Large intestine (tissue), 12 donors: ENCODE measurements at places on chromosomes 11 and 22. TPM values are rescaled to one million over a fixed set of nuclear protein-coding genes. Genes with fewer than 3 reads are reported as not detected.

- H3K27me3 ChIP-seq: peaks cover 17% of the 10 kb centered on the region
- H3K4me1 ChIP-seq: peaks cover 22% of the 10 kb centered on the region
- peak; percentile 57 for DNase-seq
- peak overlapping the region; percentile 87 for H3K27ac ChIP-seq
- H3K36me3 ChIP-seq: no peaks in the 10 kb centered on the region
- peak overlapping the region; percentile 78 for H3K4me3 ChIP-seq
Measured at GRCh38 chr11:10305964-10306918, 1.4 kb downstream of the ADM start.

GRCh38 chr22:45157907-45158306, 5.8 kb upstream of the NUP50 start:
- no peaks in the 10 kb centered on the region for H3K36me3 ChIP-seq
- peak overlapping the region; percentile 89 for H3K27ac ChIP-seq
- no peak for DNase-seq
- H3K4me1 ChIP-seq: peaks cover 13% of the 10 kb centered on the region

Gene BTBD18
- polyA plus RNA-seq: 0.09 TPM

- H3K4me3 ChIP-seq: no peak overlapping the region
- H3K4me1 ChIP-seq: no peaks in the 10 kb centered on the region
- DNase-seq: no peak
- H3K27me3 ChIP-seq: no peaks in the 10 kb centered on the region
Measured at GRCh38 chr11:133693110-133693509, 152.2 kb downstream of the SPATA19 start.

Gene VSIG10L2
- not detected for polyA plus RNA-seq

DNA sequence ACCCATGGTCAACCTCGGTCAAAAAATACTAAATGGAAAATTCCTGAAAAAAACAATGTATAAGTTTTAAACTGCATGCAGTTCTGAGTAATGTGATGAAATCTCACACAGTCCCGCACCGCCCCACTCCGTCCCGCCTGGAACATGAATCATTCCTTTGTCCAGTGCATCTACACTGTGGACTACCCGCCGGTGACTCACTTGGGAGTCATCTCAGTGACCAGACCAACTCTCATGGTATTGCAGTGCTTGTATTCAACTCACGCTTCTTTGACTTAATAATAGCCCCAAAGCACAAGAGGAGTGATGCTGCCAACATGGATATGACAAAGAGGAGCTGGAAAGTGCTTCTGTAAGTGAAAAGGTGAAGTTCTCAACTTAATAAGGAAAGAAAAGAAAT, 48.8 kb downstream of the ARHGAP32 start:
- H3K4me3 ChIP-seq: no peak overlapping the region
- no peak overlapping the region for H3K27ac ChIP-seq
- no peaks in the 10 kb centered on the region for H3K27me3 ChIP-seq
- H3K36me3 ChIP-seq: no peaks in the 10 kb centered on the region

Gene CASP12
- 0.49 TPM for polyA plus RNA-seq

Gene INPP5J
- polyA plus RNA-seq: 15.1 TPM

DNA sequence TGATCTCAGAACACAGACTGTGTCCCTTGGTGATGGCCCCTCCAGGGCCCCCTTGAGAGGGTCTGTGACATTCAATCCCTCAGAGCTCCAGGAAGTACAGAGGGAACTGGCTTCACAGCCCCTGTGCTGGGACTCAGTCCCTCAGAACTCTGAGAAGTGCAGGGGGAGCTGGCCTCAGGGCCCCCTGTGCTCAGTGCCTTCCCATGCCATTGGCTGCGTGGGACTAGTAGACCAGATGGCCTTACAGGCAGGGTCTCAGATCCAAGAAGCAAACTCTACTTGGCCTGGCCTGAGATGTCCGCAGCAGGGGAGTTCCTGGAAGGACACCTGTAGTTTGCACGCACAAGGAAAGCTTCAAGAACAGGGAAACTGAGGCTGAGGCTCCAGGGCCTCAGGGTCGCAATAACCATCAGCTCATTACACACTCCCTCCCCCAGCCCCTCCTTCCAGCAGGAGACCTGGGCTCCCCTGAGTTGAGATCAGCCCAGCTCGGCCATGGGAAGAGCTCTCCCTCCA, 138.4 kb downstream of the BRD1 start:
- DNase-seq: no peak
- H3K4me1 ChIP-seq: no peaks in the 10 kb centered on the region
- H3K27ac ChIP-seq: no peak overlapping the region
- H3K4me3 ChIP-seq: no peak overlapping the region
- H3K36me3 ChIP-seq: no peaks in the 10 kb centered on the region

DNA sequence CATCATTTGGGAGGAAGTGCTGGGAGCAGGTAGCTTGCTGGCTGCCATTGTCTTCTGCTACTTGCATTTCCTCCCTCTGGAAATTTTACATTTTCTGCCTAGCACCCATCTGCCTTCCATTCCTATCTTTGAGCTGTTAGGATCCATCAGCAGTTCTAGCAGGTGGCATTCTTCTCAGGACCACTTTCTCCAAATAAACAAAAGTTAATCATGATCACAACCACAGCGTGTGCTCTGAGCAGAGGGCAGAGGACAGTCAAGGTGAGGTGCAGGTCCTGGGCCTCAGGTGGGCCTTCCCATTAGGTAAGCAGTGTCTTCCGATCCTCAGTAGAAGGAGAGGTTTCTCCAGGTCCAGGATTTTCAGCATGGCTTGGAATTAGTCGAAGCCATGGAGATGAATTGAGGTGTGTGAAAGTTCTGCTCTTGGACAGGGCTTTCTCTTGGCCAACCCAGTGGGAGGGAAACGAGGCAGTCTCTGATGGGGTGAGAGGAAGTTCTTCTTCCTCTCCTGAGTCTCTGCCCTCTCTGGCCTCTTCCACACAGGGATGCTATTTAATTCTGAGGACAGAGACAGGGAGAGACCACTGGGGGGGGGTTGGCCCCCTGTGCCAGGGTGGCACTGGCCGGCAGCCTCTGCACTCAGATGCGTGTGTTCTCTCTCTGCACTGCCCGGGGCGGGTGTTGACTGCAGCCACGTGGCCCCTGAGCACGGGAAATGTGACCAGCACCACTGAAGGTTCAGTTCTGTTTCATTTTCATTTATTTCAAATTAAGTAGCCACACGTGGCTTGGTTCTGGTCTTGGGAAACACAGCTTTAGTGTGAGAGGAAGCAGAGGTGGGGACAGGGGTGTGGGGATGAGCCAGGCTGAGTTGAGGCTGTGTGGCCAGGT, 170.8 kb downstream of the TBC1D22A start:
- H3K27me3 ChIP-seq: no peaks in the 10 kb centered on the region
- H3K4me3 ChIP-seq: no peak overlapping the region

DNA sequence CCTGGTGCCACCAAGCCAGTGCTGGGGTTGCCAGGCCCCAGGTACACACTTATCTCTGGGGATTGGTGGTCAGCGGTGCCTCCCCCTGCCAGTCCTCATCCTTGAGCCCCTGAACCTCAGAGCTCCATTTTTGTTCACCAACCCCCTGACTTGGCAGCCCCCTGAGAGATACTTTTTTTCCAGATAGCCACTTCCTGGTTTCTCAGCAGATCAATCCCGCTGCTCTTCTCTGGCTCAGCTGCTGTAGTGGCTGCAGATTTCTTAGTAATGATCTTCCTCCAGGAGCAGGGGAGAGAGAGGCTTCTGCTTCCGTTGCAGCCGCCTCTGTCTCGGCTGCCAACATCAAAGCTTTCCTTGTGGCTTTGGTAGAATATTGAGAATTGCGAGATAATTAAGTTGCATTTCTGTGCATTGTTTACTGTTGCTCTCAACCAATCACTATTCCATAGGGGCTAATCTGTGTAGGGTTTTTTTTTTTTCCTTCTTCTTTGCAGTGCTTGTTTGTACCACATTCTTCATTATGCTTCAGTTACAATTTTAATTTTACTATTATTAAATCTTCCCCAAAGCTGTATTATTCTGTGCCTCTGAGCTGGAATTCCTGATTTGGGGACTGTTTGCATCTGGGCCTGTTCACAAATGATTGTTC, 92.1 kb downstream of the PKNOX2 start:
- no peaks in the 10 kb centered on the region for H3K36me3 ChIP-seq
- H3K27me3 ChIP-seq: peaks cover 3% of the 10 kb centered on the region
- DNase-seq: no peak
- H3K4me3 ChIP-seq: no peak overlapping the region
- no peak overlapping the region for H3K27ac ChIP-seq

DNA sequence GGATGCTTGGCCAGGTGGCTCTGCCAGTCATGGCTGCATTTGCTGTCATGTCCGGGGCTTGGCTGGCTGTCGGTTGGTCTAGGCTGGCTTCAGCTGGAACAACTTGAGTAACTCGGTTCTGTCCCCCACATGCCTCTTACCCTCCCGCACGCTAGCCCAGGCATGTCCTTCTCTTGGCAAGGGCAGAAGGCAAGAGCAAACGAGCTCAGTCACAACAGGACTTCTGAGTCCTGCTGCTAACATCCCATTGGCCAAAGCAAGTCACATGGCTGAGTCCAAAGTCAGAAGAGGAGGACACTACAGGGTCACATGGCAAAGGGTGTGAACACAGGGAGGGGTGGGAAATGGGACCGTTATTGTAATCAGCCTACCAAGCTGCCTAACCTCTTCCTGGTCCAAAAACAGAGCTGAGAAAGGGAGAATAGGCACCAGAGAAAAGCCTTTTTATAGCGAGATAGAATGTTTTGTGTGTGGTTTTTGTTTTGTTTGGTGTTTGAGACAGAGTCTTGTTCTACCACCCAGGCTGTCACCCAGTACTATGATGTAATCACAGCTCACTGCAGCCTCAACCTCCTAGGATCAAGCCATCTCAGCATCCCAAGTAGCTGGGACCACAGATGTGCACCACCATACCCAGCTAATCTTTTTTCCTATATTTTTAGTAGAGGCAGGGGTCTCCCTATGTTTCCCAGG, 81.9 kb downstream of the MN1 start:
- peak; percentile 67 for DNase-seq
- H3K4me1 ChIP-seq: peaks cover 5% of the 10 kb centered on the region
- H3K36me3 ChIP-seq: no peaks in the 10 kb centered on the region
- H3K27ac ChIP-seq: no peak overlapping the region

Gene MAJIN
- 0.09 TPM for polyA plus RNA-seq

Gene C11orf52
- polyA plus RNA-seq: 14.6 TPM

- DNase-seq: peak; percentile 80
- H3K36me3 ChIP-seq: no peaks in the 10 kb centered on the region
- peak overlapping the region; percentile 65 for H3K4me3 ChIP-seq
- H3K27ac ChIP-seq: peak overlapping the region; percentile 73
- H3K27me3 ChIP-seq: peaks cover 15% of the 10 kb centered on the region
- H3K4me1 ChIP-seq: peaks cover 10% of the 10 kb centered on the region
Measured at GRCh38 chr11:14380947-14381561, 22.1 kb upstream of the RRAS2 start.

DNA sequence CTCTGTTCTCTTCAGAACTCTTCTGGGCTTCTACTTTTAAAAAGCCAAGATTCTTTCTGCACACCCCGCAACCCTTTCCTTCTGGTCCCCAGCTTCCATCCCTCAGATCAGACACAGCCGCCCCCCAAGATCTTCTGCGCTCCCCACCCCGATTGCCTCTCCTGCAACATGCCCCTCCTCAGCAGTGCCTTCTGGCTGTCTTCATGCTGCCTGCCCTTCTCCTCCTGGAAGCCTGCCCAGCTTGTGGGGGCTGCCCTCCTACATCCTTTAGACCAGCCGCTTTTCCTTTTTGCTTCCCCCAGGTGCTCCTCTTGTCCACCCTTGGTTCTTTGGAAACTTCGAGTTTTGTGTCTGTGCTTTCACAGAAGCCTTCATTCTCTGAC, 144.2 kb downstream of the FEZ1 start:
- H3K27ac ChIP-seq: no peak overlapping the region
- no peak overlapping the region for H3K4me3 ChIP-seq
- H3K36me3 ChIP-seq: no peaks in the 10 kb centered on the region
- H3K4me1 ChIP-seq: peaks cover 2% of the 10 kb centered on the region
- no peak for DNase-seq

DNA sequence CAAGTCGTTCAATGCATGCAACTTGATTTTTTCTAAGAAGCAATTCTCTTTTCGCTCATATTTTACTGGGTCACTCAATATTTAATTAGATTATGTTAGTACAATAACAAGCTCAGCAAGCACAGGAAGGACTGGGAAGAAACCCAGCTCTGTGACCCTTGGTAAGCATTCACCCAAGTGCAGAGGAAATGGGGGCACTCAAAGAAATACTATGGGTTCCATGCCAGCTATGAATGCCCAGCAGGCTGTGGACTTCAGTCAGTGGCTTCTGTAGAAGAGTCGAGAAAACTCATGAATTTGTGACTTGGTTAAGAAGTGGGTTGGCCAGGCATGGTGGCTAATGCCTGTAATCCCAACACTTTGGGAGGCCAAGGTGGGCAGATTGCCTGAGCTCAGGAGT, 123.6 kb downstream of the GALNT18 start:
- H3K27me3 ChIP-seq: no peaks in the 10 kb centered on the region
- H3K27ac ChIP-seq: no peak overlapping the region
- DNase-seq: no peak
- no peaks in the 10 kb centered on the region for H3K36me3 ChIP-seq
